ENCODE measurements at places on chromosomes 2 and 18.
A peak's percentile ranks its signal among the peaks of the same experiment; 100 is the strongest.

DNA sequence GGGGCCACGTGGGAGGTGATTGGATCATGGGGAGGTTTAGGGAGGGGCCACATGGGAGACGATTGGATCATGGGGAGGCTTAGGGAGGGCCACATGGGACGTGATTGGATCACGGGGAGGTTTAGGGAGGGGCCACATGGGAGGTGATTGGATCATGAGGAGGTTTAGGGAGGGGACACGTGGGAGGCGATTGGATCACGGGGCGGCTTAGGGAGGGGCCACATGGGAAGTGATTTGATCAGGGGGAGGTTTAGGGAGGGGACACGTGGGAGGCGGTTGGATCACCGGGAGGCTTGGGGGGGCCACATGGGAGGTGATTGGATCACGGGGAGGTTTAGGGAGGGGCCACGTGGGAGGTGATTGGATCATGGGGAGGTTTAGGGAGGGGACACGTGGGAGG is 22.5 kb upstream of the SALL3 start:
- DNase-seq, result no peak

DNA sequence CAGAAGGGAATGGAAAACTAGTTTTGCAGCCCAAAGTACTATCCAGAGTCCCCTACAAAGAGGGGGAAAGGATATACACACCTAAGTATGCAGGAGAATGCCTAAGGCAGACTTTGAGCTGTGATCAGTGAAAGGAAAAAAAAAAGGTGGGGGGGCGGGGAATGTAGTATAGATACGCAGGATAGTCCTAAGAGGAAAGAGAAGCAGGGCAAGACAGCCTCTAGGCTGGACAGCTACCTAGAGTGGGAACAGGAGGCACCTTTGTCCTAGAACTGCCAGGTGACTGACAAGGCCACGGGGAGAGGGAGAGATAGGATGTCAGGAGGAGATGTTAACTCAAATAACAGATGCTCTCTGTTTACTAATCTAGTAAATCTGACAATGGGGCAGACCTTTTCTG is 6.0 kb downstream of the REEP1 start:
- DNase-seq, result no peak

GRCh38 chr2:78870343-78870967 is 155.0 kb upstream of the REG3G start:
- no peak for DNase-seq

DNA sequence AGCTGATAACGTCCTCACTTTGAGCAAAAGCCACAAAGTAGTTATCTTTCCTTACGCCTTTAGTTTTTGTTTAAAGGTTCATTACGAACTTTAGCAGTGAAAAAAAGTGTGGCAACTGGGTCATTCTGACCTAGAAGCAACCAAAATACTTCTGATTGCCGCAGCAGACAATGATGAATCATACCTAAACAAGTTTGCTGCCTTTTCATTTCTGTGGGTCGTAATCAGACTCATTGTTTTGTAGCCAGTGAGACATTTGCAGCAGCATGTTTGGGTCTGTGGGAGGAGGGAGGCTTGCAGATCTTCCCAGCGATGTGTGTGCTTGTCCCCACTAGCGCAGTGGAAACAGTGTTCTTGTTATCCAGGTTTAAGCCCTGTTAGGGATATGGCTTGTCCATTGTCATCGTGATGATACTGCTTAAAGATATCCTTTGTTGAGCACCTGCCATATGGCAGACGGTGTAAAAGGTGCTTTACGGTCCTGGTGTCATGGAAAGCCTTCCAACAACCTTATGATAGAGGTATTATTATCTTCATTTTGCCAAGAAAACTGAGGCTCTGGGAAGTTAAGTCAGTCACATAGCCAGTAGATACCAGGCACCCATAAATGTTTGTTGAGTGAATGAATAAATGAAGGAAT is 1.3 kb upstream of the GREB1 start:
- DNase-seq, result no peak

- DNase-seq, result no peak
Observed at GRCh38 chr18:36296650-36297416, 680 bp upstream of the FHOD3 start.

GRCh38 chr18:70289351-70290312 is 787 bp downstream of the SOCS6 start:
- DNase-seq, result peak; percentile 45

- DNase-seq, result no peak
Observed at GRCh38 chr2:207144173-207144785, 21.5 kb downstream of the KLF7 start.

DNA sequence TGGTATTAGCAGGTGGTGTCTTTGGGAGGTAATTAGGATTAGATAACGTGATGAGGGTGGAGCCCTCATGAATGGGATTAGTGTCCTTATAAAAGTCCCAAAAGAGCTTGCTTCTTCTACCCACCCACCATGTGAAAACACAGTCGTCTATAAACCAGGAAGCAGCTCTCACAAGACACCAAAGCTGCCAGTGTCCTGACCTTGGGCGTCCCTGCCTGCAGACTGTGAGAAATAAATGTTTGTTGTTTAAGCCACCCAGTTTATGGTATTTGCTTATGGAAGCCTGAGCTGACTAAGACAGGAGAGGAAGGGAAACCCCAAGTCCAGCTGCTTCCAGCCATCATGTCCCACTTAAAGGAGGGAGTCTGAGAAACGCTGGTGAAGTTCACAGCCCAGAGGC is 13.6 kb downstream of the ADI1 start:
- no peak for DNase-seq

DNA sequence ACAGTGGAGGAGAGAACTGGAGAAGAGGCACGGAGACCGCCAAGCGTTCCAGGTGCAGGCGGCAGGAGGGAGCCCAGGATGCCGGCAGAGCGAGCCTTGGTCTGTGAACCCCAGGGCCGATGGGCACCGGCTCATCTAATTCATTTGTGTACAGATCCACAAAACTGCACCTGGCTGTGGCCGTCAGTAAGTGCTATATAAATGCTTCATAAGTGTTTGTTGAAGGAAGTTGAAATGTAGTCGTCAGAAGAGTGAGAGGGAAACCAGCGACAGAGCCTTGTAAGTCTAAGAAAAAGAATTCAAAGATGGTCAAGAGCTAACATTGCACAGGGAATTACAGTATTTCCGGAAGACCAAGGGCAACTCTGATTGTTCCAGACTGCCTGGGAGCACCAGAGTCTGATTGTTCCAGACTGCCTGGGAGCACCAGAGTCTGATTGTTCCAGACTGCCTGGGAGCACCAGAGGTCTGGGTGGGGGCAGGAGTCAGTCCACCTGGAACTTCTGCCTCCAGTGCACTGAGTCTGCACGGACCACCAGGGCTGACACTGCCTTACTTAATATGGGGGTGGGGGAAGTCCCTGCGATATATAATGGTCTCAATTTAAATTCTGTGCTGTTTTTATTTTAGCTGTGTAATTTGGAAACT is 112.3 kb downstream of the BCL2 start:
- peak; percentile 17 for DNase-seq

- no peak for DNase-seq
Observed at GRCh38 chr2:225173909-225174308, 131.6 kb upstream of the DOCK10 start.

DNA sequence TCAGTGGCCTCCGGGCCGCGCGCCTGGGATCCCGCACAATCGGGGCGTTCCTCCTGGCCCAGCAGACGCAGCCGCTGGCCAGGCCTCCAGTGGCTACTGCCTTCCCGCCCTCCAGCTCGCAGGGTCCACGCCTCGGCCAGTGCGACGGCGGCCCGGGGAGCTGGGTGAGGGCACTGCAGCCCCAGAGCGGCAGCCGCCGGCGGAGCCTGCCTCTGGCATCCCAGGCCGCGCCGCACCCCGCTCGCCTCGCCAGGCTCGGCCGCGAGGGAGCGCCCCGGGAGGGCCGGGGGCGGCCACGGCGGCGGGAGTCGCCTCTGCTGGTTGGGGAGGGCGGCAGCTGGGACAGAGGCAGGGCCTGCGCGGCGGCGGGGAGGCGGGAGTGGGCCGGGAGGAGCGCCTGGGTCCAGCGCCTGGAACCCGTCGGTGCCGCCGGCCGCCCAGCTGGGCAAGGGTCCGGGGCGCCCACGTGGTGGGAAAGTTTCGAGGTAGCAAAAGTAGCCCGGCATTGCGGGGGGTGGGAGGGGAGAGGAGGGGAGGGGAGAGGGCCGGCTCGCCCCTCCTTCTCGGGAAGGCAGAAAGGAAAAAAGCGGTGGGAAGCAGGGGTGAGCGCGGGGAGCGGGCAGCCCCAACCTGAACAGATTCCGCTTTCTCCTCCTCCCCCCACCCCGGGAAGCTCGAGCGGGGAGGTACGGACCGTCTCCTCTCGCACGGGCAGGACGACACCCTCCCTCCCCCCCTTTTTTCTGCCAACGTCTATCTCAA is 1.5 kb upstream of the INHBB start:
- DNase-seq, result no peak

DNA sequence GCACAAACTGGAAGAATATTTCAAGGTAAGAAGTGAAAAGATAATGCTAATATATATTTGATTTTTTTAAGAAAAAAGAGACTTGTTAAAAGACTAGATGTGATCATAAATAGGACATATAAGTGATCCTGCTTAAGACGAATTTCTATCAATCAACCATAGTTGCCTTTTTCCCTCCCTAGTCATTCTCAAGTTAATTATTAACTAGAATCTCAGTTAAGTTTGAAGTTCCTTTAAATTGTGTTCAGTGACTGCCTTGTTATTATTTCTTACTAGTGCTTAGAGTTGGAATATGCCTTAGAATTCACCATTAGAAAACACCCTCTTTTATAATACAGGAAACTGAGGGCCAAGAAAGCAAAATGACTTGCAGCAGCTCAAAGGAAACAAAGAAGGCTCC is 141.5 kb upstream of the SP5 start:
- no peak for DNase-seq

DNA sequence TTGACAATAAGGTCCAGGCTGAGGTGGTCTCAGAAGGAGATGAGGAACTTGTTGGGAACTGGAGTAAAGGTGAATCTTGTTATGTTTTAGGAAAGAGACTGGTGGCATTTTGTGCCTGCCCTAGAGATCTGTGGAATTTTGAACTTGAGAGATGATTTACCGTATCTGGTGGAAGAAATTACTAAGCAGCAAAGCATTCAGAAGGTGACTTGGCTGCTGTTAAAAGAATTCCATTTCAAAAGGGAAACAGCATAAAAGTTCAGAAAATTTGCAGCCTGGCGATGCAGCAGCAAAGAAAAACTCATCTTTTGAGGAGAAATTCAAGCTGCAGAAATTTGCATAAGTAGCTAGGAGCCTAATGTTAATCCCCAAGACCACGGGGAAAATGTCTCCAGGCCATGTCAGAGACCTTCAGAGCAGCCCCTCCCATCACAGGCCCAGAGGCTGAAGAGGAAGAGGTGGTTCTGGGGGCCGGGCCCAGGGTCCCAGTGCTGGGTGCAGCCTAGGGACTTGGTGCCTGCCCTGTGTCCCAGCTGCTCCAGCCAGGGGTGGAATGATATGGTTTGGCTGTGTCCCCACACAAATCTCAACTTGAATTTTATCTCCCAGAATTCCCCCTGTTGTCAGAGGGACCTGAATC is 73.5 kb downstream of the FIGN start:
- no peak for DNase-seq

Measured in T-helper 2 cell treated with Interferon-gamma antibody and Interleukin-4, amounts not matched to agents 5 μg/mL and 100 μg/mL, for 36 hours (primary cell).